CD8-positive, alpha-beta memory T cell (primary cell): ENCODE measurements at places on chromosomes 16 and 17. TPM values are rescaled to one million over a fixed set of nuclear protein-coding genes. Genes with fewer than 3 reads are reported as not detected.

SCIMP gene
- 0.22 TPM for total RNA-seq

SLC2A4 gene
- 0.18 TPM for total RNA-seq

- no peak overlapping the region for H3K27ac ChIP-seq
- no peaks in the 10 kb centered on the region for H3K36me3 ChIP-seq
- H3K27me3 ChIP-seq = no peaks in the 10 kb centered on the region
- DNase-seq = no peak
These were observed 28.8 kb upstream of the ACSF3 start for GRCh38 chr16:89064606-89065457.

- H3K27ac ChIP-seq = no peak overlapping the region
- H3K4me1 ChIP-seq = no peaks in the 10 kb centered on the region
- no peak overlapping the region for H3K4me3 ChIP-seq
- H3K27me3 ChIP-seq = no peaks in the 10 kb centered on the region
These were observed 8.0 kb downstream of the FLYWCH1 start for GRCh38 chr16:2919511-2920255.

GRCh38 chr16:9333469-9333868 lies 242.0 kb downstream of the HAPSTR1 start:
- no peak overlapping the region for H3K27ac ChIP-seq
- DNase-seq = no peak
- H3K36me3 ChIP-seq = no peaks in the 10 kb centered on the region
- H3K4me1 ChIP-seq = no peaks in the 10 kb centered on the region
- no peak overlapping the region for H3K4me3 ChIP-seq

DNA sequence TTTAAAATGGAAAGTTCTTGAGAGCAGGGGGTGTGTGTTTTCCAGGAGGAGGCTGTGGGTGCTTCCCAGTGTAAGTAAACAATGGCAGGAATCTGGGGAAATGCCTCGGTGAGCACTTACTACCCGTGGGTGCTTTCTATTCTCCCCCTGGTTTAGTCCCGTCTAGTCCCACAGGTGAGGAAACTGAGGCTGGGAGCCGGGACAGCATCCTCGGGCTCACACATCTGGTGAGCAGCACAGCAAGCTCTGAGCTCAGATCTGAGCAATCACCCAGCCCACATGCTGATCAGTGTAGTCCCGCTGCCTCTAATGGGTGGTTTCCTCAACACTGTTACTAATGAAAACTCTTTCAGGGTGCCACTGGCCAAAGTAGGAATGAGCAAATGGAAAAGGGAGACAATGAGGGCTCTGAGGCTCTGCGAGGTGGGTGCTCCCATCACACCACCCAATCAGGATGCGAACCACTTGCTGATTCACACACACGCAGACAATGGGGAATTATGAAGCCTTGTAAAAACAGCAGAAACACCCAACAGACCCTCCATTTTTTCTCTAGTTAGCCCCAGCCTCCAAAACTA lies 202.6 kb downstream of the PARN start:
- no peaks in the 10 kb centered on the region for H3K4me1 ChIP-seq
- no peak overlapping the region for H3K27ac ChIP-seq
- H3K36me3 ChIP-seq = no peaks in the 10 kb centered on the region
- no peak for DNase-seq
- H3K4me3 ChIP-seq = no peak overlapping the region
- no peaks in the 10 kb centered on the region for H3K27me3 ChIP-seq
